ENCODE measurements at places on chromosomes 1 and 21.

DNA sequence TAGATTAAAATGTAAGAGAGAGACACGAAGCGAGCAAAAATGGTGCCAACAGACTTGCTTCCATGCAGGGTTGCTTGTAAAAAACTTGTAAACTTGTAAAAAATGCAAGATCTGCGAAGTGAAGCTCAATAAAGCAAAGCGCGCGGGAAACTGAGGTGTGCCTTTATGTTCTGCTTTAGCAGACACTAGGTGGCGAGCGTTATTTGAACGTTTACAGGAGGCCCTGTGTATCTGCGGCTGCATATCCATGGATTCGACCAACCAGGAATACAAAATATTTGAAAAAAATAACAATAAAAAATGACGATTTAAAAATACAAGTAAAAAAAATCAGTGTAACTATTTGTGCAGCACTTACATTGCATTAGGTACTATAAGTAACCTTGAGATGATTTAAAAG lies 1.5 kb downstream of the UBE2G2 start:
- DNase-seq: no peak

DNA sequence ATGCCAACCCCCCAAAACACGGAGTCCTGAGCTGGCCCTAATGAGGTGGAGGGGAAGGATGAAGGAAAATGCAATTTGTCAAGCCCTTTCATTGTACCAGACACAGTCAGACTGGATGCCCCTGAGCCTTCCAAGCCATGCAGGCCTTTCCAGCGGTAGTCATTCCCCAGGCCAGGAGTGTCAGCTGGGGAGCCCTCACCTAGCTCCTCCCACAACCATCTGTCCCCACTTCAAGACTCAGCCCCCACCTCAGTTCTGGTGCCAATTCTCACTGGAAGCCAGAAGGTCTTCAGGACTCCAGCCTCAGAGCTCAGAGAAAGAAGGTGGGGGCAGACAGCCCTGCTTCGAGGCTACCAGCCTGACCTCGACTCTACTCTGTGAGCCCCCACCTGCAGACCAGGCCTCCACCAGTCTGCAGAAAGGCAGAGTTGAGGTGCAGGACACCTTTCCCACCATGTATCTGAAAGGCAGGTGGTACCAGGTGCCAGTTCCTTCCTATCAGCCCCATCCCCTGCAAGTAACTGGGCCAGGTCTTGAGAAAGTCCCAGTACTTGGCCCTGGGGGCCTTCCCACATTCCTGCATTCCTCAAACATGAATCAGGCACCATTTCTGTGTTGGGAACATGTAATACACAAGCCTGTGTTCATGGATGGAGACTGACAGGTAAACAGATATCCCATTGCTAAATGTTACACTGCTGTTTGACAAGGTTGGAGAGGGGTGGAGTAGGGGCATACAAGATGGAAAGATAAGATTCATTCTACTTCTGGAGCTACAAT lies 180.6 kb upstream of the EDN2 start:
- DNase-seq: no peak

GRCh38 chr1:98322086-98322485 lies 339.4 kb upstream of the SNX7 start:
- no peak for DNase-seq

GRCh38 chr21:14480411-14481031 lies 65.6 kb downstream of the SAMSN1 start:
- no peak for DNase-seq

DNA sequence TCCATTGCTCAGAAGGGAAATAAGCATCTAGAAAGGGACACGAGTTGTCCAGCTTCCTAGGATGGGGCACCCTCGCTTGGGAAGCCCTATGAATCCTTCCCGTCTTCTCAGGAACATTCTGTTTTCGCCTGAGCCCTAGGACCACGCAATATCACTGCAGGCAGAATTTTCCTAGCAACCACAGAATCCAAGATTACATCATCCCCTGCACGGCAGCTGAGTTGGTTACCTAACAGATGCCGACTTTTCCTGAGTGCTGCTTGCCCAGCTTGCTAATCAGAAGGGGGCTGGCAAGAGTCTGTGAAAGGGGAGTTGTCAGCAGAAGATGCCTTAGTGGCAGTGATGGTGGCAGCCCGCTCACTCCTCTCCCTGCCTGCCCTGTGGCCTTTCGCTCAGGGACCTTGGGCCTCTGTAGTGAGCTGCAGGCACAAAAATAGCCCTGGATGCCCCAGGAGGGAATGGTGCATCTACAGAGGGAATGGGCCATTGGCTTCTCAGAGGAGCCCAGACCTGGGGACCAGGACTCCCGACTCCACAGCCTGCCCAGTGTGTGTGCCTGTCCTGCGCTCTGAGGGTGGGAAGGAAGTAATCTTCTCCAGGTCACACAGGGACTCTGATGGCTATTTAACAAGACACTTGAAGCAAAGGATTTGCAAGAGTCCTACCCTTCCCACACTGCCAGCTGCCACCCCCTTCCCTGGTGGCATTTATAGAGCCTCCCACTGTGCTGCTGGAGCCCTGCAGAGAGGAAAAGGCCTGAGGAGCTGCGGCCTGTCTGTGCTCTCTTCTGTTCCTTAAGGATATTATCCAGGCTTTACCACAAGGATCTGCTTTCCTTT lies 28.9 kb upstream of the CLSTN1 start:
- DNase-seq: no peak

DNA sequence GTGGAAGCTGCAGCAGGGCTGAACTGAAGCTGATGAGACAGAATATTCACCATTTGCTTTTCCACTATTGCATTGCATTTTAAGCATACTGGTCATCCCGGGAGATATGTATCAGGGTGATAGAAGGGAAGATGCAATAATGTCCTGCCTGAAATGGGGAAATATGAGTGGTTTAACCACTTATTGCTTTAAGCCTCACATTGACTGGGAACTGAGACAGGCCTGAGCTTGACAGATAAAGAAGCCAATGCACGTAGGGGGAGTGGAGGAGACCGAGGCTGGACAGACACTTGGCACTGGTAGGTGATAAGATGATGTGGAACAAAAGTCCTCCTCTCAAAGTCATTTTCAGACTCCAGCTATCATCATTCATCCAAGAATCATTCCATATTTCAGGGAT lies 911.7 kb upstream of the NCAM2 start:
- no peak for DNase-seq

GRCh38 chr1:63690966-63691700 lies 82.7 kb upstream of the ROR1 start:
- DNase-seq: no peak

- DNase-seq: no peak
Measured at GRCh38 chr1:193706766-193707165, 520.4 kb upstream of the B3GALT2 start.

DNA sequence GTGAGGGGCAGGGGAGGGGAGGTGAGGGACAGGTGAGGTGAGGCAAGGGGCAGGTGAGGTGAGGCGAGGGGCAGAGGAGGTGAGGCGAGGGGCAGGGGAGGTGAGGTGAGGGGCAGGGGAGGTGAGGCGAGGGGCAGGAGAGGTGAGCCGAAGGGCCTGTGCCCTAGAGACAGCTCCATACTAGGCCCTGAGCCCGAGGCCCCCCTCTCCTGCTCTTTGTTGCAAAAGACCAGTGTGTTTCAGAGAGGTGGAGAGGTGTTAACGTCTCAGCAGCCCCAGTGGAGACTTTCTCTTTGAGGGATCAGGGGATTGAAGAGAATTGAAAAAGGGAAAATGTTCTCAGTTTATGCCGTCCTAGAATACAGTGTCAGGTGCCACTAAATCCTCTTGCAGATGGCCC lies 44.2 kb downstream of the EPHB2 start:
- DNase-seq: no peak

DNA sequence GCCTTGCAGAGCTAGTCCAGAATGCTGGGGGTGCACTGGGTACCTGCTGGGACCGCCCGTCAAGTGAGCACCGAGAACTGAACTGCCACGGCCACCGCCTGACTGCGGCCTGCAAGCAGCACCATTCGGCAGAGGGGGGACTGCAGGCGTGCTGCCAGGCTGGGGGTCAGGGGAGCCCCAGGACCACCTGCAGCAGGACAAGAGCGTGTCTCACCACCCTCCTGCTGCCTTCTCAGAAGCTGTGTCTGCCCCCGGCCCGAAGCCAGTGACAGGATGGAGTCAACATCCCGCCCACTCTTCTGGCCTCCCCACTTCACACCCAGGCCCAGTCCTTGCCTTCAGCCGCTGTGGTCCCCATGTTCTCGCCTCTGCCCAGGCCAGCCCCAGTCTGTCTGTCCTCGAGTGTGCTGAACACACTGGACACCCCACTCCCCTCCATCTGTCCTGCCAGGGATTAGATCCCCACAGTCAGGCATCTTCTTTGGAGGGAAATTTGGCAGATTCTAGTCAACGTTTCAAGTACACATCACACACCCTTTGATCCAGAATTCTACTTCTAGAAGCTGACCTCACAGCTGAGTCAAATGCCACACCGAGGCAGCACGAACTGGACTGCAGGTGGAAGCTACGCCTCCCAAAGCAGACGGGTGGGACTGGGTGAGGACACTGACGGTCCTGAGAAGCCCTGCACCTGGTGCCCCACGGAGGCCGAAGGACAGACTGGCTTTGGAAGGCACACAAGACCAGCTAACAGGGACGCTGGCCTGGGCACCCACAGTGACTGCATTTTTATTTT lies 26.0 kb downstream of the PTTG1IP start:
- DNase-seq: no peak

- DNase-seq: no peak
Measured at GRCh38 chr1:34973326-34973725, 11.8 kb downstream of the TMEM35B start.

DNA sequence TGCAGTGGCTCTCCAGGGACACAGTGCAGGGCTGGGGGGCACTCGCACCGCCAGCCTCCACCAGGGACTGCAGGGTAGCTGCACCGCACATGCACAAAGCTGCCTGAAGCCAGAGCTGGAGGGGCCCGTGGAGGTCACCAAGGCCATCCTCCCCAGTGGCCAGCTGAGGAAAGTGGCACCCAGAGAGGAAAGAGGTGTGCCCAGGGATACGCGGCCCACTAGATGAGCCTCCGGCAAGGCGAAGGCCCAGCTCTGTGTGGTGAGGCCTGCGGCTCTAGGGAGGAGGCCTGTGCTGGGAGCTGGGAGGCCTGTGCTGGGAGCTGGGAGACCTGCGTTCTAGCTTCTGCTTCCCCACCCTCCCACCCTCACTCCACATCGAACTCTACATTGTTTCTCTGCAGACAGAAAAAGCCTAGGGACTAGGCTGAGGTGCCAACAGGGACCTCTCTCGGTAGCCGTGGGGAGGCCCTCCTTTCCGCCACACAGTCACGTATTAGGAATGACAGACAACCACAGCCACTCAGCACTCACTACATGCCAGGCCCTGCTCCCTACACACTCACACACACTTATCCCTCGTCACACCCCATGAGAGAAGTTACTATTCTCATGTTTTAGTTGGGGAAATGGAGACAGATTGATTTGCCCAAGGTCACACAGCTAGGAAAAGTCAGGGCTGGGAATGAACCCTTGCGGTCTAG lies 921 bp upstream of the ASCL5 start:
- DNase-seq: no peak

DNA sequence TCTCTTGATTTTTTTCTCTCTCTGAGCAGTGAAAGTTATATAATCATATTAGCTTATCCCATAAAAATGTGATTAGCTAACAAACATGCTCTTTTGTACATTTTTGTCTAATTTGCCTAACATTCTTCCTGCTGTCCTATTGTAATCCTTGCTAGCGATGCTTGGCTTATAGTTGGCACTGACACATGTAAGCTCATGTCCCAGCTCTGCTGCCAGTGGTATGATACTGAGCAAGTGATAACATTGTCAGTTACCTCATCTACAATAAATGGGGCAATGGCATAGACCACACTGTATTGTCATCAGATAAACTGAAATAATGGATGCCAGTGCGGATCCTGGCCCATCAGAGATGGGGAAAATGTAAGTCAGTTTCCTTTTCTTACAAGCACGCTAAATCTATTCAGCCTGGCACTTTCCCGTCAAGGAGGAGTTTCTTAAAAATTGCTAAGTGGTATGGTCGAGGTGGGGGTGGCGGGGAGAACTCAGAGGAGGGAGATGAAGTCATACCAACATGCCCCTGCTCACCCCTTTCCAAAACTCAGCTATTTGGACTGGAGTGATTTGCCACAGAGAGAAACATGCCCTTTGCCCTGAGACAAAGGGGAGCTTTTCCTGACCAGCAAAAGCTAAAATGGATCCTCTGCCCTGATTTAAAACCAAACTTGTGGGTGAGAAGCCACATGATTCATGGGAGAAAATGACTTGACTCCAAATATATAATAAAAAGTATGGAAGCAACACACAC lies 1.3 kb downstream of the FYB2 start:
- DNase-seq: no peak

Data from AG04449 (cell line).